ENCODE measurements at places on chromosomes 6 and 20.

- no peak for DNase-seq
Observed at GRCh38 chr20:37385659-37386504, 39.9 kb downstream of the SRC start.

DNA sequence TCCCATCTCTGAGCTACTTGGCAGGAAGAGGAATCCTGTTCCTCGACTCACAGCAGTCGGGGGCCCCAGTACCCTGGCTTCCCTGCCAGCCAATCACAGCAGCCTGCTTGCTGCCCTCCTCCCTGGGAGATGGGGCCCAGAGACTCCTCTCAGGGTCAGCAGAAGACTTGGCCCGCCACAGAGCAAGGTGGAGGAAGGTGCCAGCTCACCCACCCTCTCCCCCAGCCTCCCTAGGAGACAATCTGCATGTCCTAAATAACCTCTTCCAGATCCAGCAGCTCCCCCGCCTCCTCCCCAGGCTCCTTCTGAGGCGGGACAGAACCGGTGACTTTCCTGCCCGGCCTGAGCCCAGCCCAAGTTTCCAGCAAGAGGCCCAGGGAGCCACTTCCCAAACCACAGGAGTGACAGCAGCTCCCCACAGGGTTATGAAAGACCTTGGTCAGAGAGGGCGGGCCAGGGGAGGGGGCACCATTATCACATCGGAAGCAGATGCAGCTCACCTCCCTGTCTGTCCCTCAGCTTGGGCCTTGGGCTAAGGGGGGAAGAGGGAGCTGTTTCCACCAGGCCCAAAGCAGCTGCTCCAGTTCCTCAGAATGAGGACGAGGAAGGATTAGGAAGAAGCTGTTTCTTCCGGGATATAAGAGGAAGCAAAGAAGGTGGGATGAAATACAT, 2.3 kb downstream of the CCND3 start:
- no peak for DNase-seq

DNA sequence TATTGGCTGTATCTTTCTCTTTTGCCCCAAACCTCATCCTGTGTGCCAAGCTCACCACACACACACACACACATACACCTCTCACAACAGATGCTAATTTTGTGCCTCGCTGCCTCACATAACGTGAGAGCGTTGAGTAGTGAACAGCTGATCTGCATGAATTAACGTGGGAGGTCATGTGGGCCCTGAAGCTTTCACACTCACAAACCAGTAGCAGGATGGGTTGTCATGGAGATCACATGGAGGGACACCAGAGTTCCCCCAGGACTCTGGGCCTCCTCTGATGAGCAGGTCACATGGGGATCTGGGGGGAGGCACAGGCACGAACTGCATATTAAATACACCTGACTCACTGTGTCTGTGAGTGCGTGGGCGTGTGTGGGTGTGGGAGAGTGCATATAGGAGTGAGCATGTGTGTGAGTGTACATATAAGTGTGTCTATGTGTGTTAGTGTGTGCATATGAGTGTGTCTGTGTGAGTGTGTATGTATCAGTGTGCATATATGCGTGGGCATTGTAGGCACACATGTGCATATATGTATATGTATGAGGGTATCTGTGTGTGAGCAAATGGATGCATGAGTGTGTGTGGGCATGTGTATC, 62.7 kb upstream of the SULF2 start:
- no peak for DNase-seq

DNA sequence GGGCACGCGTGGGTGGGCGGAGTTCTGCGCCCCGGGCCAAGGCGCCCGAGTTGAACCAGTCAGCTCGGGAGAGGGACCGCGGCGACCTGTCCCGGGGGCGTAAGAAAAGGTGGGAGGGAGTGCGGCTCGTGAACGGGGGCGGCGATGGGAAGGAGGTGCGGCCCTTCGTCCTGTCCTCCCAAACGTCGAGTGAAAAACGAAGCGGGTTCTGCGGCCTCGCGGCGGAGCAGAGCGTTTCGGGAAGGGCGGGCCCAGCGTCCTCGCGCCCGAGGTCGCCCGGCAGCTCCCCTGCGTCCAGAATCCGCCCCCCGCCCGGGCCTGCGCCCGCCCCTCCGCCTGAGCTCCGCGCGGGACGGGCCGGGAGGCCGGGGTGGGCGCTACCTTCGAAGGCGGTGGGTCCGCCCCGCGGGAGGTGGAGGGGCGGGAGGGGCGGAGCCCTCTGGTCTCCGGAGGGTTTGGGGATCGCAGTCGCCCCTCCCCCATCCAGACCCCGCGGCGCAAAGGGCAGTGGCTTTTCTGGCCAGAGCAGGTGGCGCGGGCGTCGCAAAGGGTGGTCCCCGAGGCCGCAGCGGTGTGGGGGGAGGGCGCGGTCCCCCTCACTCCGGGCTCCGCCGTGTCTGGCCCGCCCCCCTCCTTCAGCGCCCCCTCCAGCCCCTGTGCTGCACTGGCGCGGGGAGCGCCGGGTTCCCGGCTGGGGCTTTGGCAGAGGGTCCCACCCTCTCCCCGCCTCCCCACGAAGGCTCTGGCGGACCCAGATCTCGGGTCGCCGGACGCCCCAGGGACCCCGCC, 838 bp downstream of the STMN3 start:
- DNase-seq = no peak

- DNase-seq = no peak
Observed at GRCh38 chr20:39941245-39941644, 747.8 kb downstream of the MAFB start.

DNA sequence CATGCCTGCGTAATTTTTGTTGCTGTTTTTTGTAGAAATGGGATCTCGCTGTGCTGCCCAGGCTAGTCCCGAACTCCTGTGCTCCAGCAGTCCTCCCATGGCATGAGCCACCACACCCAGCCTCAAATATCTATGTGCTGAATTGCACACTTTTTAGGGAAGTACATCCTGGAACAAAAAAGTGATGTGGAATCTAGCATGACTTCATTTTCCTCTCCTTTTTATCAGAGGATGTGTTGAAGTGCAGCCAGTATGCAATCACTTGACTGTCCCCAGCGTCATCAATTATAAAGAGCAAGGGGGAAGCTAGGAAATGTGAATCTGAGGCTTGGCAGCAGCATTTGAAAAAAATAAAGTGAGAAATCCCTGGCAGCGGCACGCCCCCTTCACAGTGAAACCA, 6.4 kb upstream of the EXOC2 start:
- no peak for DNase-seq

DNA sequence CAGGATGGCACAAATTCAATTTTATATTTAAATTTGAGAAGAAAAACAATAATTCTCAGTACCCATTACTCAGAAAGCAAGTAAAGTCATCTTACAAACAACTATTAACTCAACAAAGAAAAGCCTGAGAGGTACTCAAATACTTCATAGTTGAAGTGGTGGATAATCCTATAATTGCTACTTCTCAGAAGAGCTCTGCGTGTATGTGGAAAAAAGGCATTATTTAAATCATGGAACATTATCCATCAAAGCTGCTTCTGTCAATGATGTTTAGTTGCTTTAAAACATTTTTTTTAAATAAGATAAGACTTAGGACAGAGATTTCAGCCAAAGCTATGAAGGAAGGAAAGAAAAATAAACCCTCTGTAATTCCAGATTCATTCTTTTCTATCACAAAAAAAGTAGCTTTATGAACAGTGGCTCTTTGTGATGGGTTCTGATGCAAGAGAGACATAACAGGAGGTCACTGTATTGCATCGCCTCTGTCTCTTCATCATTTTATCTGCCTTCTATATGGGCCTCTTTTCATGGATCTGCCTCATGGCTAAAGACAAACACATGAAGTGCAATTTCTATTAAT, 367.9 kb upstream of the SLC35B3 start:
- DNase-seq = no peak

DNA sequence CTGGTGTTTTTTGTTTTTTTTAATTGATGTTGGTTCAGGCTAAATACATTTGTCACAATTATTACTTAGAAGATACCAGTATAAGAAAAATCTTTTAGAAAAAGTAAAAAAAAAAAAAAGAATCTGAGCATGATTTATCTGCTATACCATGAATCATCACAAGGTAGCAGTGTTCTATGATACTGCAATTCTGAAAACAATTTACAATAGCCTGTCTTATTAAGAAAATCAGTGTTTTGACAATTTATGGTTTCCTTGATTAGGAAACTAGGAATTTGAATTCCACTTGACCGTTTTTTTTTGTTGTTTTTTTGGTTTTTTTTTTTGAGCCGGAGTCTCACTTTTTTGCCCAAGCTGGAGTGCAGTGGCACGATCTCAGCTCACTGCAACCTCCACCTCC, 9.3 kb upstream of the MAK start:
- no peak for DNase-seq

DNA sequence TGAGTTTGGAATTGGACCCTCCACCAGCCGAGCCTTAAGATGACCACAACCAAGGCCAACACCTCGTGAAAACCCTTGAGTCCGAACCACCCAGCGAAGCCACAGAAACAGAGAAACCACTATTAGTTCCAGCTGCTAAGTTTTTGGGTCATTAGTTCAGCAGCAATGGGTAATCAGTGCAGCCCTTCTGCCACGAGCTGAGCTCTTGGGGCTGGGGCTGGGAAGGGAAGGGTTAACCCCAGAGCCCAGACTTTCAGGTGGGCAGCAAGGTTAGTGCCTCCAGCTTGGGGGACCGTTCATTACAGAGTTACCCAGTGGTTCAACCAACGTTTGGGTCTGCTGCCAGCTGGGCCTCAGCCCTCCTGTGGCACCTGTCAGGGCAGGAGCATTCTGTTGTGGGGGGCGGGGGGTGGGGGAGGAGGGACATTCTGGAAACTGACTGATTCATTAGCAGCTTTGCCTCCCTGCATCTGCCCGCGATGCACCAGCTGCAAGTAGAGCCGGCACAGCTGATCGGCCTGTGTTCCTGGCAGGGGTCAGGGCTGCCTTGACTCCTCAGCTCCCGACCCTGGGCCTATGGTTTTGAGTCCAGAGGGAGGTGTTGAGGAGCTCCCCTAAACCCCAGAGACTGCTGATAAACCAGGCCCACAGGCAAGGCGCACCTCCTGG, 52.7 kb downstream of the TGM2 start:
- DNase-seq = no peak

DNA sequence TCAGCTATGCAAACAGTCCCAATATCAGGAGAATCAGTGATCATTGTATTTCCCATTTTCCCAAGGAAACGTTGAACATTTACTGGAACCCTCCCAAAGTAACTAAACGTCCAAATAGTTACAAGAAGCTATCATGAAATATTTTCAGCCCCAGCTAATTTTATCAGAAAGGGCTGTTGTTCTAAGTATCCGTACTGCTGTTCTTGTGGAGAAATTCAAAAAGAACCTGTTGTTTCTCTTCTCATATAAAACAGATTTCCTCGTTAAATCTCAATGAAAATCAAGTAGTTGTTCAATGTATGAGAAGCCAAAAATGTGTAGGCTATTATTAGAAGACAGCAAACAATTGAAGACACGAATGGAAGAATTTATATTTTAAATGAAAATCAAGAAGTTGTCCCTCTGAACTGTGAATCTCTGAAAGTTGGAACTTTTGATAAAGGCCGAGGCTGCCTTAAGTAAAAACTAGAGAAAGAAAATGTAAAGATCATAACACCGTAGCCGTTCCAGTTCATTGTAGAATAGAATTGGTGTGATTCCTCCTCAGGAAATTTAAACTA, 107.7 kb downstream of the HFE start:
- DNase-seq = no peak

GRCh38 chr6:100427452-100427851, 37.3 kb downstream of the SIM1 start:
- DNase-seq = no peak

DNA sequence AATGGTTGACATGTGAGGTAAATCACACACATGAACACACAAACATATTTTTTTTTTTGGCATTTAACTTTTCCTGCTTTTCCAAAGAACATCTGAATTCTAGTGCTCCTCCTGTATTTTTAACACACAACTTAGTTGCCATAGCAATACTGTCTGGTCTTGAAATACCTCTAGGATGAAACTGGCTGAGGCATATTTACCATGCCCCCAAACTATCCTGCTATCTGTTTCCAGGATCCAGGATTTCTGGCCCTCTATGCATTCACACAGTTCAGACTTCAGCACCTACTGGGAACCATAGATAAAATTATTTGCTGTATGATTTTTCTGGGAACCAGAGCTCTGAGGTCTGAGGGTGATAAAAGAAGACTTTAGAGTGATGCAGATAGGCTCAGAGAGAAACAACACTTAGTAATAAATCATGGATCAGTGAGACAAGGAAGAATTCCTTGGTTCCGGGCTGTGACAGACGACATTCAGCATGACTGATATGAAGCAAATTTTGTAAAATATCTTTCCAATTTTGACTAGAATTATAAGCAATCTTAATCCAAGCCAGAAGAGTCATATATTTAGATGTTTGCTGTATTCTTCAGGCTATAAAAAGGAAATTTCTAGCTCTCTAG, 359.7 kb downstream of the BTBD9 start:
- no peak for DNase-seq

GRCh38 chr6:6557504-6557839, 31.0 kb upstream of the LY86 start:
- no peak for DNase-seq

GRCh38 chr6:22079783-22080182, 217.1 kb downstream of the PRL start:
- no peak for DNase-seq

GRCh38 chr6:51323056-51323455, 504.4 kb downstream of the TFAP2B start:
- no peak for DNase-seq
